ENCODE measurements at places on chromosomes 2 and 18. TPM values are rescaled to one million over a fixed set of nuclear protein-coding genes. Genes with fewer than 3 reads are reported as not detected.

DNA sequence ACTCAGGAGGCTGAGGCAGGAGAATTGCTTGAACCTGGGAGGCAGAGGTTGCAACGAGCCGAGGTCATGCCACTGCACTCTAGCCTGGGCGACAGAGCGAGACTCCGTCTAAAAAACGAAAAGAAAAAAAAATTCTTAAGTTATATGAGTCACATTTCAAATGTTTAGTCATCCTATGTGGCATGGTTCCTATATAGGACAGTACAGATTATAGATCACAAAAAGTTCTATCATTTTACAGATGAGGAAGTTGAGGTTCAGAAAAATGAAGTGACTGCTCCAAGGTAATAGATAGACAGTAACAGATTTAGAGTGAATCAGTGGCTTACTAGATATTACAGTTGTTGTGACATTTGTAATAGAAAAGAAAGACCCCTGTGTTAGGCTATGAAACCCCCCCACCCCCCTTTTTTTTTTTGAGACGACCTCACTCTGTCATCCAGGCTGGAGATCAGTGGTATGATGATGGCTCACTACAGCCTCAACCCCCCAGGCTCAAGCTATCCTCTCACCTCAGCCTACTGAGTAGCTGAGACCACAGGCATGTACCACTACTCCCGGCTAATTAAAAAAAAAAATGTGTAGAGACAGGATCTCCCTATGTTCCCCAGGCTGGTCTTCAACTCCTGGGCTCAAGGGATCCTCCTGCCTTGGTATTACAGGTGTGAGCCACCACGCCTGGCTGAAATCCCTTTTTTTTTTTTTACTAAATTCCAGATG is 22.7 kb downstream of the PTPN4 start:
- no peak for DNase-seq

- no peak for DNase-seq
Observed at GRCh38 chr2:105450471-105450870, 51.6 kb upstream of the FHL2 start.

GRCh38 chr2:215060861-215061536 is 77.4 kb downstream of the ABCA12 start:
- peak; percentile 15 for DNase-seq

DNA sequence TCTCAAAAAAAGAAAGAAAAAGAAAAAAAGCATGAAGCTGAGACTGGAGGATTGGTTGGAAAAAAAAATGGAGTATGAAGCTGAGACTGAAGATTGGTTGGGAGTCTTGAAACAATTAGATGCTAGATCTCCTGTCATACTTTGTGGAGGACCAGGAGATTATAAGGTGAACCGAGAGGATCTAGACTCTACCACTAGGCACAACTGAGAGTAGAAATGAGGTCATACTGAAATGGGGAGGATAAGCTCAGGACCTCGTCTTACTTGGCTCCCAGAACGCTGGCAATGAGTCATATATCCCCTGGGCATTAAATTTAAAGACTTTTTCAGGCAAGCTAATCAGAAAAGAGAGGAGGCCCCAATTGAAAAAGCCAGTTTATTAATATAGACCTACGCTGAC is 3.3 kb upstream of the ORC2 start:
- no peak for DNase-seq

DNA sequence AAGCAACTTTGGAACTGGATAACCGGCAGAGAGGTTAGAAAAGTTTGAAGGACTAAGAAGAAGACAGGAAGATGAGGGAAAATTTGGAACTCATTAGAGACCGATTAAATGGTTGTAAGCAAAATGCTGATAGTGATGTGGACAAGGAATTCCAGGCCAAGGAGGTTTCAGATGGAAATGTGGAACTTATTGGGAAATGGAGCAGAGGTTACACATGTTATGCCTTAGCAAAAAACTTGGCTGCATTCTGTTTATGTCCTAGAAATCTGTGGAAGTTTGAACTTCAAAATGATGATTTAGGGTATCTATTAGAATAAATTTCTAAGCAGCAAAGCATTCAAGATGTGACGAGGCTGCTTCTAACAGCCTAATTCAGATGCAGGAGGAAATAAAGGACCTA is 675.1 kb upstream of the SYT4 start:
- DNase-seq, result no peak

- no peak for DNase-seq
Observed at GRCh38 chr2:69948032-69948962, 13.1 kb downstream of the ASPRV1 start.

GRCh38 chr2:35822716-35823115 is 532.9 kb upstream of the CRIM1 start:
- no peak for DNase-seq

GRCh38 chr2:200667413-200667812 is 81.6 kb downstream of the AOX1 start:
- no peak for DNase-seq

- peak; percentile 62 for DNase-seq
Observed at GRCh38 chr2:144995482-144995881, 475.6 kb upstream of the ZEB2 start.

GRCh38 chr2:202278944-202279343 is 13.4 kb downstream of the NOP58 start:
- peak; percentile 77 for DNase-seq

DNA sequence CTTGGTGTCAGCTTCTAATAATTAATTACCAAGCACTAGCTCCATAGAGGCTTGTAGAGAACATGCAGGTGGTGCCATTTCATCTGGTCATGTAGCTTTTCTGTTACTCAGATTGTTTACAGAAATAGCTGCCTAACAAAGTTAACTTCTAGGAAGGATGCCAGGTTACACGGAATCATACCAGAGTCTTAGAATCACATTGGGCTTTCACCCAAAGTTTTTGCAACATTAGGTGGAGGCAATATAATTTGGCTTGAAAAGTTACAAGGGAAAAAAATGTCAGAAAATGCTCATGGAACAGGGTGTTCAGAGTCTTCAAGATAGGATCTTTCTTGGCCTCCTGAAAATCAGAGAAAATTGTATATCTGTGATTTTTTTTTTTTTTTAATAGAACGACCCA is 135.6 kb downstream of the ARHGAP15 start:
- DNase-seq, result no peak

The KCNF1 gene
- 0.83 TPM for total RNA-seq

The LYG1 gene
- 0.89 TPM for total RNA-seq

The LRPPRC gene
- total RNA-seq, result 96.6 TPM

The CERKL gene
- total RNA-seq, result 12.0 TPM

The LCT gene
- 0.06 TPM for total RNA-seq
